ENCODE measurements at places on chromosomes 3 and 15.
A peak's percentile ranks its signal among the peaks of the same experiment; 100 is the strongest.

- DNase-seq, result no peak
Observed at GRCh38 chr3:126442856-126443242, 32.8 kb downstream of the ZXDC start.

DNA sequence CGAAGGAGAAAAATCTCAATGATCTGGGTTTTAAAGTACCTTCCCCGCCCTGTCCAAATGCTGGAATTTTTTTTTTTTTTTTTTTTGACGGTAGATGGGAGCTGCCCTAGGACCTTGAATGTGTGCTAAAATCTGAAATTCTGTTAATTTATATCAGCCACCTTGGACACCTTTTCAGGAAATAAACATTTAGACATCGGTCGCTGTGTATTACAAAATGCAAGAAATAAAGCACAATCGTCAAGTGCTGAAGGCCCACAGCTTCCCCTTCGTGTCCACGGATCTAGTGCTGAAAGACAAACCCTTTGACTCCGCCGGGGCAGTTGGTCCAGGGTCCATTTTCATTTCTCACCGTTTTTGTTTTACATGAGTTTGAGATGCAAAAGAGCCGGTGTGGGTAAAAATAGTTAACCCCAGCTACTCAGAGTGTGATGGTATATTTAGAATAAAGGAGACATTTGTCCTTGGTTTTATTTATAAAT is 90.2 kb upstream of the CHD2 start:
- peak; percentile 47 for DNase-seq

DNA sequence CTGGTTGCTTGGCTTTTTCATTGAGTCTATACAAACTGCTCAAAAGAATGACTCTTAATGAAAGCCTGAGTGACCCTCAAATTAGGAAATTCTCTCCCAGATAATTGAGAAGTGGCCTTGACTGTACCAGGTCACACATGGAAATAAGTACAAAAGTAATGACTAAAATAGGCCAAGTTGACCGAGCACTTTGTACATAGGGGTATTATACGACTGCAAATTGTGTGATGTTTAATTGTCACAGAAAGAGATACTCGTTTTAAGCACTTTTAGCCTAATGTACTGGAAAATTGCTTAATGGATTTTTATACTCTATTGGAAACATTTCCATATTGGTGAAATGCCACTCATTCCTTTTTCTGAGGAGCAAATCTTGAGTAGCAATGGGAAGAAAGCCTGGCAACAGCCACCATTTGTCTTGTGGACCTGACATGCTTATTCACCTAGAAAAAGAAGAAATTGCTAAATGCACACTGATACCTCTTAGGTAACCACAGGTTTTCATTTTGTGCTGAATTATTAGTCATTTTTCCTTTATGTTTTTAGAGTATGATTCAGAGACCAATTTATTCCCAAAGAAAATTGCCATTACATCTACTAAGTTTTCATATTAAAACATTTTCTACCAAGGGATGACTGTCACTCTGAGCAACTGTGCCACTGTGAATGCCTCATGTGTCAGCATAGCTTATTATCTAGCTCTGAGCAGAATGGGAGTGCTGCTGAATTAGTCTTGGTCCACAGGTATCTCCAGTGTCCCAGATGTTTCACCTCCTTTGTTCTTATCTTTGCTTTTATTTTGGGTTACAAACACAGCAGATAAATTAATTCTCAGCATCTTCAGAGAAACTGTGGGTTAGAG is 8.9 kb upstream of the PXK start:
- DNase-seq, result no peak

DNA sequence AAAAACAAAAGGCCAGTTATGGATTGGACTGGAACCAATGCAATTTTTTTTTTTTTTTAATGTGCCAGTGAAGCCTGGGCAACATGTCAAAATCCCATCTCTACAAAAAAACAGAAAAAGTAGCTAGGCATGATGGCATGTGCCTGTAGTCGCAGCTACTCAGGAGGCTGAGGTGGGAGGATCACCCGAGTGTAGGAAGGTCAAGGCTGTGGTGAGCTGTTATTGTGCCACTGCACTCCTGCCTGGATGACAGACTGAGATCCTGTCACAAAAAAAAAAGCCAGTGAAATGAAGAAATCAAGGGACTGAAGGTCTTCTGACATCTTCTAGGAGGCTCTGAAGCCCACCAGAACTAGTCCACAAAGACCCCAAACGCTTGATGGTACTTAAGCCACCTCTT is 101.2 kb downstream of the IQSEC1 start:
- no peak for DNase-seq

GRCh38 chr3:151909681-151910405 is 36.4 kb downstream of the SUCNR1 start:
- DNase-seq, result no peak

GRCh38 chr3:10623578-10624275 is 118.3 kb upstream of the ATP2B2 start:
- DNase-seq, result no peak

DNA sequence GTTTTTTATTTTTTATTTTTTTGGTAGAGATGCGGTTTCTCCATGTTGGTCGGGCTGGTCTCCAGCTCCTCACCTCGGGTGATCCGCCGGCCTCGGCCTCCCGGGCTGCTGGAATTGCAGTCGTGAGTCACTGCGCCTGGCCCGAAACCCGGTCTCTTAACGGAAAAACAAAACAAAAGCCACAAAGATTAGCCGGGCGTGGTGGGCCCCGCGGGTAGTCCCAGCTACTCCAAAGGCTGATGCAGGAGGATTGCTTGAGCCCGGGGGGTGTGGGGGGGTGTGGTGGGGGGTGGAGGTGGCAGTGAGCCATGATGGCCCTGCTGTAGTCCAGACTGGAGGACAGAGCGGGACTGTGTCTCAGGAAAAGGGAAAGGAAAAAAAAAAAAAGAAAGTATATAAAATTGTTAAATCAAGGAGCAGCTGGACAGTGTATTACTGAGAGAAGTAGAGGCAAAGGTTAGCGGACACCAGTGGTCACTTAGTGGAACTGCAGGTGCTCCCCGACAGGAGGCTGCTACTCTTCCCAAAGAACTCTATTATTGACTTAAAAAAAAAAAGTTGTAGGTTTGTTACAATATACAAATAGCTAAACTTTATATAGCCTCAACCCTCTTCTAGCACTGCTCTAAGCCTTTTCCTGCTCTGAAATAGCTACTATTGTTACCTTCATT is 30.3 kb upstream of the TUBGCP5 start:
- no peak for DNase-seq

DNA sequence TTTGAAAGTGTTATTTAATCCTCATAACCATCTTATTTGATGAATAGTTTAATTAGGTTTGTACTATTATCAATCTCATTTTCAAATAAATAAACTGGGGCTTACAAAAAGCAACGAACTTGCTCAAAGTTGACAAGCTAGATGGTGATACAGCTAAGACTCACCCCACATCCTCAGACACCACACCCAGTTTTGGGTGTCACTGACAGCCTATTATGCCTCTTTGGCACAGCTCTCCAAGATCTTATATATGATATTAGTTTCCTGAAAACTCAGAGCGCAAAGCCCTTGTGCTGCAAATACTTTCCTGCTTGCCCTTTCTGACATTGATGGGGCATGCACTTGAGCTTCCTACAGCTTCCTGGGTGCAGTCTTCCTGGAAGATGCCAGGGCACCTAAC is 223.4 kb upstream of the GADL1 start:
- no peak for DNase-seq

DNA sequence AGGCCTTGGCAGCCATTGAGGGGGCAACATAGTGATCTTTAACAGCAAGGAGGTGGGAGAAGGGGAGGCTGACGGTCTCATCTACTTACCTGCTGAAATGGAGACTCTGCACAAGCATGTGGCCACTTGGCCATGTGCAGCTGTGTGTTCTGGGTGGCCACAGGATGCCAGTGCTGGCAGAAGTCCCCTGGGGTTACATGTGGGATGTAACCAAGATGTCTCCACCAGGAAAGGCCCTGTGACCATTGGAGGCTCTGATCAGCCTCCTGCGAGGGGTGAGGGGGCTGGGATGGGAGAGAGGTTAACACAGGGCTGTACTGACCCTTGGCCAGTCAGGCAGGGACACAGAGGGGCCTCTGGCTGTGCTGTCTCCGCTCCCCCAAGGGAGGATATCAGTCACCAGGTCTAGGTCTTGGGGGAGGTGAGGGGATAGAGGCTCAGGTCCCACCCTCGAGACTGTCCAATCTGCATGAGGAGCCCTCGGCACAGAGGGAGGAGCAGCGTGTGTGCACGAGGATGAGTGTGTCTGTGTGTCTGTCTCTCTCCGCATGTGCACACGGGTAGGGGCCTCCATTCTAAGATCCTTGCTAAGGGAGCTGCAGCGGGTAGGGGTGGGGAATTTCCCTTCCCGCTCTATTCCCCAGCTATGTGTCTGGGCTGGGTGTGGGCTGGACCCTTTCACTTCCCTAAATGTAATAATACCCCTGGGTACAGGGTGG is 19.5 kb downstream of the PRKCD start:
- no peak for DNase-seq

DNA sequence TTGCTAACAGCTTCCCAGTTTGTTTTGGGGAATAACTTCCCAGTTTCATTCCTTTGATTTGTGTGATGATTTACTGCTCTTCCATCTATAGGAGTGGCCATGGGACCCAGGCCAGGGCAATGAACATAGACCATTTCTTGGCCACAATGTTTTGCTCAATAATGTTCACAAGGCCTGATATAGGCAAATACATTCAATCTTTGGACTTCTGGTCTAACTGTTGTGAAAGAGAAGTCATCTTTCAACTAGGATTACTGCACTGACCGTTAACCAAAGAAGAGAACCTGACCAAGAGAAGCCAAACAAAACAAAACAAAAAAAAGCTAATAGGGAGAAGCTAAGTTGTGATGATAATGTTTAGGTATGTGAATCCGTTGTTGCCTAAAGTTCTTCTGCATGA is 221.8 kb upstream of the SUCLG2 start:
- DNase-seq, result no peak

DNA sequence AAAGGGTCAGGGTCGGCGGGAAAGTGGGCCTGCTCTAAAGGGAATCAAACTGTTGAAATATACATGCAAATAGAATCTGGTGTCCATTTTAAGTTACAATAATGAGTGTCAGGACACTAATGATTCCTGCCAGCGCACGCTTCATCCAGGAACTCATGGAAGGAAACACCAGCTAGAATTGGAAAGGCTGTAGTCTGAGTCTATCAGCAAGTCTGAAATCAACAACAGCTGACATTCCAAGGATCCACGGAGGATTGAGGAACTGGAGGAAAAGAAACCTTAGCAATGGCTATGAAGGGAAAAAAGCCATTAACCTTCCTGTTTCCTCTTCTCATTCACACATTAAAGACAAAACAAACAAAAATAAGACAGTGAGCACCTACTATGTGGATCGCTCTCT is 1063.1 kb downstream of the NTRK3 start:
- no peak for DNase-seq

DNA sequence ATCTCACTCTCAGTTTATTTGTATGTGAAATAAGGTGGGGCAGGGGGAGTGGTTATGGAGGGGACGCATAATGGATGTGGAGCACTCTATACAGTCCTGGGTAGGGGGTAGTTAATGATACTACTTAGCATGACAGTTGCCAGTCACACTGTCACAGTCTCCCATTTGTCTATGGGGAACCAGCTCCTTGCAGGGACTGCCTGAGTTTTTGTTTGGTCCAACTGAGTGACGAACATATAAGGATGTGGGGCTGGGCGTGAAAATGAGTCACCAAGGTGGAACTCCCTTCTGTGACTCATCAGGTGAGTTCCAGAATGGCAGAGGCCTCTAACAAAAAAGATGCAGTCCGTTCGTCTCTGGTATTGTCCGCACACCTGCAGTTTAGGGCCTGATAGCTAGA is 235.3 kb upstream of the ST8SIA2 start:
- DNase-seq, result no peak

DNA sequence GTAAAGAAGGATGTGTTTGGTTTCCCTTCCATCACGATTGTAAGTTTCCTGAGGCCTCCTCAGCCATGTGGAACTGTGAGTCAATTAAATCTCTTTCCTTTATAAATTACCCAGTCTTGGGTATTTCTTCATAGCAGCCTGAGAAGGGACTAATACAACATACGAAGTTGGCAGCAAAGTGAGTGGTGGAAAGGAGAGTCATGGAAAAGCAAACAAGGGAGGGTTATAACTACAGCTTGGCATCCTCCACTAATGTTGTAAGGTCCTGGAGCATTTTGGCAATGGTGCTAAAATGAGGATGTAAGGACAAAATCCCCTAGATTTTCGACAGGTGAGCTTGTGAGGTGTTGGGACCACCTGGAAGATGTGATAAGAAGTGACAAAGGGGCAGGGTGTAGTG is 5.8 kb upstream of the TMEM41A start:
- no peak for DNase-seq

DNA sequence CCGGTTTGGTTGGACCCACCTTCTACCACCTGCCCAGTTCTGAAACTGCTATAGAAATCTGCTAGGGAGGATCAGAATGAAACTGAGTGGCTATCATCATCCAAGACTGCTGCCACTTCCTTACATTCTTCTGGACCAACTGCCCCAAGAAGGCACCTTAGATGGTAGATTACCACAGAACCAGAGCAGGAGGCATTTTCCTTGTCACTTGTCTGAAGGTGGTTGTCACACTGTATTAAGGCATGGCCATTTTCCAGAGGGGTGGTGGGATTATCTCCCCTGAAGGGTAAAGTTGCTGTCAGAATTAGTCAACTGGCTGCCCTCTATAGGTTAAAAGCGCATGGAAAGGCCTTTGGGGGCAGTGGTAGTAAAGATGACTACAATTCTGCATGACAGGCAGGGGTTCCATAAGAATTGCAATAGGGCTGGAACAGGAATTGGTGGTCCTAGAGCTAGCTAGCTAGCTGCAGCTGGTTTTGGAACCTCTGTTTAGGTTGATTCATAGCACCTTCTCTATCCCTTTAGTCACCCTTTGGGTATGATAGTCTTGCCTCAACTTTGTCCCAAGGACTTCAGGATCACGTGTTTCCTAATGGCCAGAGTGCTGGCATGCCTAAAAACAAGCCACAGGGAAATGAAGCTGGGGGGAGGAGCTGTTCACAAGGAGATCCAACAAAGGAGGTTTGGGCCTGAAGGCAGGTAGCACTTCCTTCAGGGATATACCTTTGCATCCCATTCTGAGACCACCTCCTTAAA is 4.8 kb upstream of the CSPG5 start:
- DNase-seq, result no peak

DNA sequence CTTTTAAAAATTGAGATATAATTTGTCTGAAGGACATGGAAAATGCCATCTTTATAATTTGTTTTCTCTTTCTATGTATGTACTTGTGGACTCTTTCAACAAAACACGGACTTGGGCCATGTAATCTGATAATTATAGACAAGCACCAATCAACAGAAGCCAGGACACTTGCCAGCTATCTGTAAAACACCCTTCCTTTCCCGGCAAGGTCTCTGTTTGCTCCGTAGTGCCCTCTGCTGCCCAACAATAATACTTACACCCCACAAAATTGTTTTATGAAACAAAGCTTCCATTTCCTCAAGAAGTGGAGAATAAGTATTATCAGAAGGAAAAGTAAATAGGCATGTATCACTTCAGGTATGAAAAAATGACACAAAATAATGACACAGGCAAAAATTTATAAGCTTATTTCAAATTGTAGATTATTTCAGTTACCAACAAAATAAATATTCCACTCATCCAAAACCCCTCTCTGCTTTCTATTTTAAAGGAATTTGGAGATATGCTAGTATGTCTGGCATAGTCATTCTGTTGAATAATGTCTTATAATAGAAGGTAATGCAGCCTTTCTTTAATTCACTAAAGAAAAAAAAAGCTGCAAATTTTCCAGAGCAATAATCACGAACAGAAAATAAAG is 32.8 kb downstream of the MYH15 start:
- DNase-seq, result peak; percentile 56

- DNase-seq, result no peak
Observed at GRCh38 chr15:81182756-81183438, 13.8 kb upstream of the IL16 start.

Data from CD4-positive, alpha-beta T cell treated with Interleukin-6 at 100 ng/mL for 8 hours (primary cell).